ENCODE measurements at places on chromosomes 4 and X.

GRCh38 chr4:10677796-10678497, 6.6 kb downstream of the CLNK start:
- no peak for DNase-seq

GRCh38 chrX:14529290-14529989, at the start of gene GLRA2:
TSS of gene GLRA2 (plus strand) at chrX:14529536. CDS start at chrX:14530058, 522 bp downstream.
- DNase-seq, result no peak

DNA sequence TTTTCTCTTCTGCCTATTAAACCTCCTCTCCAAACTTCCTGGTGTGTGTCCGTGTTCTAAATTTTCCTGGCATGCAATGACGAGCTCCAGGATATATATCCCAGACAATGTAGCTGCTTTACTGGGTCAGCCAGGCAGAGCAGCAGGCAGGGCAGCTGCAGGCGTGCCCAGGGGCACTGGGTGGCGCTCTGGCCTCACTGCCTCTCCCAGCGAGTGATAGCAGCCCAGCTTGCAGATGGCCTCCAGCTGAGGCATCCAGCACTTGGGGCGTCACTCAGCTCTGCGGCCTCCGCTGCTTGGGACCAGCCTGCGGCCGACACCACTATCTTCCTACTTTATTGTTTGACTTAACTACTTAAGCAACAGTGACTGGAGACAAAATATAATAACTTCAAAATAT, 23.0 kb upstream of the UBA6 start:
- DNase-seq, result no peak

- DNase-seq, result no peak
Observed at GRCh38 chr4:5158825-5159224, 107.5 kb downstream of the STK32B start.

GRCh38 chrX:98294310-98294709, 1410.6 kb downstream of the RPA4 start:
- no peak for DNase-seq

GRCh38 chrX:104913348-104913747, 307.1 kb downstream of the TEX13A start:
- no peak for DNase-seq

DNA sequence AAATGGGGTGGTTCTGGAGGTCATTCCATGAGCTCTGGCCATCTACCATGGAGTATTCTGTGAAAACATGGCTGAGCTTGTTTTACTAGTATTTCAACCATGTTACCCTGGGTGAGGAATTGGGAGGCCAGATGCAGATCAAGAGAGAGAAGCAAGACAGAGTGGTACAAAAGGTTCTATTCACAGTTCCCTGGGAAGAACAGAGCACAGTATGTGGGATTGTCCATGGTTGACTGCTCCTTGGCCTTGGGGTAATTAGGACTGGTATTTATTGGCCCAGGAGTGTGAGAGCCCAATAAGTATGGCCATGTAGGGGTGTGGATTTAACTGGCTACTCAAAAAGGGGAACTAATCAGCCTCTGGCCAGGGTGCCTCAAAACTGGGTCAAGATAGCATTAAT, 239.7 kb upstream of the GATB start:
- DNase-seq, result no peak

DNA sequence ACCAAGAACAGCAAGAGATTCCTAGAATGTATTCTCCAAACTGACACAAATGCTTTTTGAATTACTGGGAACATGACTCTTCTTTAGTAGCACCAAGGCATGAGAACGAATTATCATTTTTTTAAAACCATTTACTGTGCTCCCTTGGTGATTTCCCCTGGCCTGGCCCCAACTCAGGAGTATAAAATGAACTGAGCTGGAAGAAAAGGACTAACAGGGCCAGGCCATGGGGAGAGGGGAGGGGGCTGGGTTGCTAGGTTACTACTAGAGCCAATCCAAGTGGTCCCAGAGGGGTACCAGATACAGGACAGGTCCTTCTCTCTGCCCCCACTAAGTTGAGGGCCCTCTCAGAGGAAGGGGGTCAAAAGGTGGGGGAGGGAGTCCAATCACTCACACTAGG, 23.1 kb downstream of the SASH3 start:
- no peak for DNase-seq

- DNase-seq, result no peak
Observed at GRCh38 chr4:64144994-64145393, 264.3 kb downstream of the TECRL start.

- DNase-seq, result no peak
Observed at GRCh38 chrX:45784590-45784989, 583.9 kb upstream of the DIPK2B start.

DNA sequence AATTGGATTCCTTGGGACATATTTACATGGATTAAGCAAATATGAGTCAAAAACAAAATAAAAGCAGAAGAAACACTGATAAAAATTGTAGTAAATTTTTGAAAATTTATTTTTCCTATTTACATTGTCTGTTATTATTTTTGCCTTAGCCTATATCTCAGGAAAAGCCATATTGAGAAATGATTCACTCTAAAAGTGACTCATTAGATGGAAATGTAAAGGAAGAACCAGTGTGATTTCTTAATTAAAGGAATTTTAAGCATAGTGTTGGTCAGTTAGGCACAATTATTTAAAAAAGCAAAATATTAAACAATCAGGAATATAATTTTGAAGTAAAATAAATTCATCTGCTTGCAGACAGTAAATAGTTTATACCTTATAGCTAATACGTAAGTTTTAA, 167.4 kb upstream of the NAP1L5 start:
- DNase-seq, result no peak

DNA sequence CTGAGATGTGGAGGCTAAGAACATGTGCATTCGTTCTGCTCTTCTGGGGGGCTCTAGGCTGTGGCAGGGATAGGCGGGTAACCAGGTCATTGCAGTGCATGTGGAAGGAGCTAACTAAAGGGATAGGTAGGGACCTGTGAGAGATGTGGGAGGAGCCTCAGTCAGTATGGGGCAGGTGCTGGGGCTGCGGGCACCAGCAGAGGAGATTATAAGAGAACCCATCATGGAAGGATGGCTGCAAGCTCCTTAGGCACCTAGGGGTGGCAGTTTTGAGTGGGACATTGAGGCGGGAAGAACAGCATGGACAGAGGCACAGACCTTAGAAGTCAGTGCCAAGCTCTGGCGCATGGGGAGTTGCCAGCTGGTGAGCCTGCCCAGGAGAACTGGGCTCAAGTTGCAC, 7.2 kb downstream of the CLDN22 start:
- DNase-seq, result no peak

GRCh38 chr4:73764513-73764912, 24.1 kb downstream of the CXCL8 start:
- no peak for DNase-seq

- no peak for DNase-seq
Observed at GRCh38 chrX:40073439-40074054, 24.2 kb downstream of the BCOR start.

GRCh38 chrX:136850441-136851175, 29.9 kb downstream of the RBMX start:
- DNase-seq, result no peak

DNA sequence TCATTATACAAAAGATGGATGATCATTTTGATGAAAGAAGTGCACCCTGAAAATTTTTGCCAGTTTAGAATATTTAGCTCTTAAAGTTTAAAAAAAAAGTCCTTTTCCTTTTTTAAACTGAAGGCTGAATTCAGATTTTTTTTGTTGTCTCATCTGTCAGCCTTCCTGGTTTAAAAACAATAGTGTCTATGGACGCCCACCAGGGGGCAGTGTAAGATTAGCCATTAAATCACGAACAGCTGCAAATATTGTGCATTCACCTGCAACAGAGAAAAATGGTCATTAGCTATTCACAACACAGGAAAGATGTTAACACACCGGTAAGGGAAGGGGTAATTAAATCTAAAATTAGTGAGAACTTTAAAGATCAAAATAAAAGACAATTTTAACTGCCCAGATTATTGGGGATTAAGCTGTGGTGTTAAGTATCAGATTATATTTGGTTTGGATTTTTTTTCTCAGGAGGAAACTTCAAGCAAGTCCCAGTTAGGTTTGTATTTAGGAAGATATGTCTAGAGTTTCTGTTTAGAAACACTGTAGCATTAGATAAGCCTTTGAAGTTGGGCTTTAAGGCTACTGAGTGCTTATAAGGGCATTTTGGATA, 4.4 kb upstream of the CXorf38 start:
- DNase-seq, result peak; percentile 28

DNA sequence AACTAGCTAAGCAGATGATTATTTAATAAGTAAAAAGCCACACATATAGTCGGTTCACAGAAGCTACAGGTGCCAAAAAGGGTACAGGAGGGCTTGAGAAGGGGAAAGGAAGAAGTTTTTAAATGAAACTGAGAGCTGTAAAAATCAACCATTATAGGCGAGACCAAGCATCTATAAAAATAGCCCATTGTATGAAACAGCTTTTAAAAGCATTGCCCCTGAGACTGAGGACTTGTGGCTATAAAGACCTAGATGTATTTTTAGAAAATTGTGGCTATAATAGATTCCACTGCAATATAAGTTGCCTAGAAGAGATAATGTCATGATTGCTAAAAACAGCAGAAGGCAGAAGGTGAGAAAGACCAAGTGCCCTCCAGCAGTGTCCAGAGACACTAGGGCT, 15.0 kb upstream of the TTC29 start:
- DNase-seq, result no peak

GRCh38 chr4:44756559-44756958, 30.2 kb upstream of the GNPDA2 start:
- DNase-seq, result no peak

- DNase-seq, result no peak
Observed at GRCh38 chr4:10082459-10083272, 33.9 kb downstream of the WDR1 start.

DNA sequence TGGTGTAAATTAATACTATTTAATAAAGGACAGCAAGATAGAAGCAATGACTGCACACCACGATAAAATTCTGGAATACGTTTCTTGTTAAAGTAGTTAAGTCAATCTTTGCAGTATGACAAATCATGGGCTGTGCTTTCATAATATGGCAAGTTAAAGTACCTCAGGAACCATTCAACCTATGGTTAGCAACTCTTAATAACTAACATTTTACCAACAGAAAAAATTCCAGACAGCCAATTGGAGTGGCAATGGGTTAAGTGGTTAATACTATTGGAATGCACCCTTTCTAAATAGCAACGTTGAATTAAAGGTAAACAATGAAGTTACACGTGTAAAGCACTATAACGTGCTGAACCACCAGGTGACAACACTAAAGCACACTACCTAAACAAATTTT, 72.4 kb upstream of the ZCCHC13 start:
- DNase-seq, result no peak

DNA sequence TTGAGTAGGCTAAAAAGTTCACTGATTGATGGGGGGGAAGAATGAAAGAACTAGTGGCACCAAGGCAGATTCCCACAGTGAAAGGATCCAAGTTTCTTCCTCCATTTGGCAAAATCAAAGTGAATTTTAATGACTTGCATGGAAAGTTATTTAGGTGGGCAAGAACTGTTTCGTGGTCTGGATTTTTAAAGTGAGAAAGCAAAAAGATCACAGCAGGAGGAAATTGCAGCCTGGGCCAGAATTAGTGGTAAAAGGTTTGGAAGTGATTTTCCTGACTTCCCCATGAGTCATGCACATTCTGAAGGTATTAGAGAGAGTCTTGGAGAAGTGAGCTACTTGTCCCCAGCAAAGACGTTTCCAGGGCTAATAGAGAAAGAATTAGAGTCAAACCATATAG, 207.8 kb downstream of the ANTXR2 start:
- DNase-seq, result no peak

- DNase-seq, result no peak
Observed at GRCh38 chr4:60562334-60562733, 637.8 kb upstream of the ADGRL3 start.
